ENCODE measurements at places on chromosomes 13 and 19.

DNA sequence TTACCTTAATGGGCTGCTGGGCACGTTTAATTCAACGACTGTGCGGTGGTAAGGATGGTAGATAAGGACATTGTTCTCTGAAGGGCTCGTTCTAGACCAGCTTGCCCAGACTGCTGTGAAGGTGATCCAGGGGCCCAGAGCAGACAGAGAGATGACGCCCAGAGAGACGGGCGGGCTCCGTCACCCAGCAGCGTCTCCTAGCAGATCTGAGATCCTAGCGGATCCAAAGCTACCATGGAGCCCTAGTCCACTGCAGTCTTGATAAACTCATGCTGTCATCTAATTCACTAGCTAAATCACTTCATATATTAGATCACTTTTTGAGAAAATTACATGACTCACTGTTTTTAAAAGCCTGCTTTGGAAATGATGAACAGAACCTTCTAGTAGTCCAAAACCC, 21.5 kb downstream of the COL4A2 start:
- DNase-seq, result no peak

DNA sequence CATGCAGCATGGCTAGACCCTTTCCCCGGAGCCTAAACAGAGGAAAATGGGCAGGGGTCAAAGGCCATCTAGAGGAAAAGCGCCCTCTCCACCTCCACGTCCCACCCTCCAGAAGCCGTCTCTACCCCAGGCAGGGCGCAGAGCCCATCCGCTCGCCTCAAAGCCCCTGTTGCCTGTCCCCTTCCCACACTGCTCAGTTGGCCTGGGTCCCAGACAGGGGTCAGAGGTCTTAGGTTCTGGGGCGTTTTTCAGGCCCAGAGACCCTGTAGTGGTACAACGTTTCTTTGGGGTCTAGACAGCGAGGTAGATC, 285 bp downstream of the TMEM143 start:
- DNase-seq, result no peak

DNA sequence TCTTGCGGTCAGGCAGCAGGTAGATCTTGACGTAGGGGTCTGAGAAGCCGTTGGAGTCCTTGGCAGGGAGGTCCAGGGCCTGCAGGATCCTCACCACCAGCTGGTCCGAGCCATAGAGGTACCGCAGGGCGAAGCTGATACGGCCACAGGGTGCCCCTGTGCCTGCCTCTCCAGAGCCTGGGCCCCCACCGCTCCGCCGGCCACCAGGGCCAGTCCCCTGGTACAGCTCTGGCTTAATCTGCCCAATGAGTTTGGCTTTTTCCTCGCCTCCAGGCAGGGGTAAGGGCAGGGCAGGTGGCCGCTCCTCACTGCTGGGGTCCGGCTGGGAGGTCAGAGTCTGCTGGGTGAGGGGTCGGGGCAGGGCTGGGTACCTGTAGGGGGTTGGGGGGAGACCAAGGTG, 9.9 kb downstream of the SYT3 start:
- DNase-seq, result no peak

GRCh38 chr13:109870696-109871370, 84.5 kb upstream of the IRS2 start:
- no peak for DNase-seq

DNA sequence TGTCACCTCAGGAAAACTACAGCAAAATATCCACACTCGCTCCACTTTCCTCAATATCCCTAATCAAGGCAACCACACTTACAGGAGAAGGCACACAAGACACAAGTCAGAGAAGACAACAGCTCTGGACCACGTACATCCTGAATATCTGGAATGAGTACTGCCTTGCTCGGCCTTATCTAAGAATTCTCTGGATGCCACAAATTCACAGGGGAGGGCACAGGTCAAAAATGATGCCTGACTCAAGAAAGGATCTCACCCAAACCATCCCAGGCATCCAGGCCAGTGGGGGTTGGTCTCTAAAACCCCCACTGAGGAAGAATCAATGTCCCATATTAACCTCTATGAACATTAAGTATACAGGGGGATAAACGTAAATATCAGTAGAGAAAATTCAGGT, 29.9 kb downstream of the ATP7B start:
- DNase-seq, result no peak

- DNase-seq, result no peak
Measured at GRCh38 chr19:4831304-4831978, at the start of gene TICAM1. Gene TICAM1 (minus strand): TSS chr19:4831712. CDS start chr19:4818377, 13,335 bp downstream.

DNA sequence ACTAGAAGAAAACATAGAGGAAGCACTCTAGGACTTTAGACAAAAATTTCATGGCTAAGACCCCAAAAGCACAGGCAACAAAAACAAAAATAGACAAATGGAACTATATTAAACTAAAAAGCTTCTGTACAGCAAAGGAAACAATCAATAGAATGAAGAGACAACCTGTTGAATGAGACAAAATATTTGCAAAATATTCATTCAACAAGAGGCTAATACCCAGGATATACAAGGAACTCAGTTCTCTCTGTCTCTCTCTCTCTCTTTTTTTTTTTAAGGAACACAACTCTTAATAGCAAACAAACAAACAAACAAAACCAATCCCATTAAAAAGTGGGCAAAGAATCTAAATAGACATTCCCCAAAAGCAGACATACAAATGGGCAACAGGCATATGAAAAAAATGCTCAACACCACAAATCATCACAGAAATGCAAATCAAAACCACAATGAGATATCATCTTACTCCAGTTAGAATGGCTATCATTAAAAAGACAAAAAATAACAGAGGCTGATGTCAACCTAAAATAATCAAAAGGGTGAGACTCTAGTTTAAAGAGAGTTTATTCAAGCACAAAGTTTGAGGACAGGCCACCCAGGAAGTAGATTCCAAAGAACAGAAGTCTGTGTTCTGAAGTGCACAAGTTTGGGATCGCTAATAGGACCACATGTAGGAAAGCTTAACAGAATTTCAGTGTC, 27.1 kb upstream of the SLC7A9 start:
- no peak for DNase-seq

DNA sequence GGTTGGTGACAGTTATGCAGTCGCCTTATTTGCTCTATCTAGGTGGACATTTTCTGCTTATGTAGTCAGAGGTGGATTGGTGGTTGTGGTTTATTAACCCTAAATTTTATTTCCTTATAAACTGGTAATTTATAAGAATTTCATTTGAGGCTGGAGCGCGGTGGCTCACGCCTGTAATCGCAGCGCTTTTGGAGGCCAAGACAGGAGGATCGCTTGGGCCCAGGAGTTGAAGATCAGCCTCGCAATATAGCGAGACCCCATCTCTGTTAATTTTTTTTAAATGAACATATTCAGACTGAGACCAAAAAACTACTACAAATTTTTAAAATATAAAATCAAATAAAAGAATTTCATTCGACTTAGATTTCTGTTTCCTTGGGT, 810 bp downstream of the ZNF627 start:
- no peak for DNase-seq

- no peak for DNase-seq
Measured at GRCh38 chr13:114022876-114023275, 49.0 kb upstream of the C13orf46 start.

GRCh38 chr13:19967621-19968020, 9.1 kb downstream of the ZMYM2 start:
- no peak for DNase-seq

DNA sequence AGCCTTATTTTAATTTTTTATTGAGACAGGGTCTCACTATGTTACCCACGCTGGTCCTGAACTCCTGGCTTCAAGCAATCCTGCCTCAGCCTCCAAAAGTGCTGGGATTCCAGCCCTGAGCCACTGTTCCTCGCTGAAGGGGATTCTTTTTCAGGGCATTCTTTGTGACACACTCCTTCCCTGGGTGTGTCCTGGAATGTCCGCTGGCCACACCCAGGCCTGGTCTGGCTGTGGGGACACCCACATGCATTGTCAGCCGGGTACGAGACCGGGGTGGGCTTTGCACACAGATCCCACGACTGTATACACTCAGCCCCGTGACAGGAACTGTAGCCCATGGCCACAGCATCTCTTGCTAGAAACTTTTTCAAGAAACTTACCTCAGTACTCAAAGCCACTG, 34.4 kb upstream of the GATAD2A start:
- no peak for DNase-seq

DNA sequence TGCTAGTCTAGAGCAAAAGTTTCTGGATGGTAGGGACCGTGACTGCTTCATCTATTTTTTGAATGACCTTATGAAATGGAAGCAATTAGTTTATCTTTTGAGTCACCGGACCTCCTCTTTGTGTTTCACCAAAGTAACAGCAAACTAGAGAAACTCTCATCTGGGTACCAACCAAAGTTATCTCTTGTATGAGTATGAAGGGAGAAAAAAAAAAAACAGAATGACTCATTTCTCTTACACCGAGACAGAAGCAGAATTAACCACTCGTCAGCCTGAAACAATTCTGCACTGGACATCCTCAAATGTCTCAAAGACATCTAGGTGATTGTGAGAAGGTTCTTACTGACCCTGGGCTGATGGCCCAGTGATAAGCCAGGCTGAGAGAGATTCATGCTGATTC, 18.3 kb downstream of the ZNF100 start:
- no peak for DNase-seq

- no peak for DNase-seq
Measured at GRCh38 chr19:1363599-1363998, 20.1 kb upstream of the NDUFS7 start.

DNA sequence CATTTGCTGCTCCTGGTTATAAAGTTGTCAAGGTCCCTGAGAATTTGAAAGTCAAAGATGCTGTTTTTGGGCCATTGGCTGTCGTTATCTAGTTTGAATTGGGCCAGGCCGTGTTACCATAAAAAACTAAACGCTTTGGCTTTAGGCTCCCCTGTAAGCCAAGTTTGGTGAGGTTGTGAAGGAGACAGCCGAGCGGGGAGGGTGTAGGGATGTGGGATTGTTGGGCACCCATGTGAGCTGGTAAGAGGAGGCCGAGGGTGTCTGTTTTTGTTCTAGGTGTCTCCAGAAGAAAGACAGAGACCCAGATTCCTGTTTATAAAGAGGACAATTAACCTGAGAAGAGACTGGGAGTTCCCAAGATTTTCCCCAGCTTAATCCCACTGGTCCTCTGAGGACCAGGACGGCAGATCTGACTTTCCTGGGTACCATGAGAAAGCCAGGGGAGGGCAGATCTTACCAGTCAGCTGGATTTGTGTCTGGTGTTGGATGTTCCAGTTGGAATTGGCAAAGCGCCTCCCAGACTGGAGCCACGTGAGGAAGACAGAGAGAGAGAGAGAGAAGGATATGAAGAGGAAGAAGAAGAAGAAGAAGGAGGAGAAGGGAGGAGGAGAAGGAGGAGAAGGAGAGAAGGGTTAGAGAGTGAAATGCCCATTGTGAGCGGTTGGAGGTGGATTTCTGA, 25.1 kb downstream of the TMEM255B start:
- no peak for DNase-seq

Measured in NCI-H1436 (cell line).